ENCODE measurements at places on chromosomes 5 and 9.

GRCh38 chr5:180059326-180059725 is 12.2 kb downstream of the RNF130 start:
- no peak for DNase-seq

- no peak for DNase-seq
Observed at GRCh38 chr9:95425910-95426551, 90.7 kb downstream of the PTCH1 start.

DNA sequence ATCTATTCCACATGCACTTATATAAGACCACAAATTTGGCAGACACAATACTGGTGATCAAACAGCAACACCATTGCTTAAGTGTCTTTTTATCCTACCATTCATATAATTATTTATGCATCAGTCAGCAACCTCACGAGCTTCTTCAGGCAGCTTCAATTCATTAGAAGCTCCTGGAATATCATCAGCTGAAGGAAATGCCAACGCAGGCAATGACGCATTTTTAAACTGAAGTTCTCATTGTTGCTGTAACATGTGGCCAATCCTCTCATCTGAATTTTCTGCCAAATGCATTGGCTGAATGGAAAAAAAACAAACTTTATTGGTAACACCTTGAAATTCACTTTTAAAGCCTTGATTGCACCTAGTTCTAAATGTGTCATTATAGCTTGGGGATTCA is 376.4 kb upstream of the RGMB start:
- no peak for DNase-seq

- no peak for DNase-seq
Observed at GRCh38 chr5:138574744-138575193, 432 bp downstream of the HSPA9 start.

GRCh38 chr5:132065951-132066701 is 5.7 kb downstream of the IL3 start:
- DNase-seq: no peak

GRCh38 chr5:115472271-115473025 is 72.1 kb downstream of the FEM1C start:
- DNase-seq: no peak

DNA sequence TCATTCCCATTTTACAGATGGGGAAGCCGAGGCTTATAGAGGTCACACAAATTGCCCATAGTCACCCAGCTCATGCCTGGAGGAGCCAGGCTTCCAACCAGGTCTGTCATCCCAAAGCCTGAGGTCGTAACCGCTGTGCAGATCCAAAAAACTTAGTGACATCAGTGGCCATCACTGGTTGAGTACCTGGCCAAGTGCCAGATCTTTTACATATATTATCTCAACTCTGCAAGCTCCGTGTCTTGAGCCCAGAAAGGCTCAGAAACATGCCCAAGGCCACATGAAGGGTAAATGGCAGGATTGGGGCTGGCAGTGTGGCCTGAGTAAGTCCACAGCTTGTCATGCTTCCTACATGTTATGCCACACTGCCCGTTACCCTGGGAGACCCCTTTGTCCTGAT is 13.5 kb downstream of the CFAP77 start:
- DNase-seq: no peak

DNA sequence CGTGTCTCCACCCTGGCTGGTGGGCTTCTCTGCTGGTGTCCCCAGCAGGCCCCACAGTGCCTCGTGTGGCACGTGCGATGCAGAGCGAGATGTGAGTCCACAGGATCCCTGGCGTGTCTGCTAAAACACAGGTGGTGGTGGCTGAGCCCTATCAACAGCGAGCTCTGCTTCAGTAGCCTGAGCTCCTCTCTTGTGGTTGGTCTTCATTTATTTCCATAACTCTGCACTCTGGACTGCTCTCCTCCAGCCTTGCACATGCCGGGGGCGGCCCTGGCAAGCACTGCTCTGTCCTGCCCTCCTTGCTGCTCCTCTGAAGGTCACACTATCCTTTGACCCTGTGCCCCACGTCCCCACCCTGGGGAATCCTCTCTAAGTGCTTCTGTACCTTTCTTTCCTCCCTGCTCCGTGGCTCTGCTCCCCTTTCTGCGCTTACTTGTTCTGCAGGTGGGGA is 59.2 kb downstream of the NSUN2 start:
- no peak for DNase-seq

- DNase-seq: peak; percentile 16
Observed at GRCh38 chr5:148482697-148483462, 99.1 kb downstream of the FBXO38 start.

DNA sequence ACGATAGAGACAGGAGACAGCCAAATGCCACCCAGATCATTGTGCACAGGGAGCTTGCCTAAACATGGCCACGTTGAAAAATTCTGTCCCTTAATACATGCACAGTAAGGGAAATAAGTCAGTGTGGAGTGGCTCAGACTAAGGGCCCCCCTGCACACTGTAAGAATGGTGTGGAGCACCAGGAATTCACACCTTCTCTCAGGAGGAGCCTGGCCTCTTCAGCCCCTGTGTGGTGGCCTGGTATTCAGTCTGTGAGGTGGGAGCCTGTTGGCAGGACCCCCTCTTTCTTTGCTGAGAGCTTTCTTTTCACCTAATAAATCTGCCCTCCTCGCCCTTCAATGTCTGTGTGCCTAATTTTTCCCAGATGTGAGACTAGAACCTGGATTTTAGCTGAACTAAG is 66.1 kb upstream of the RASGRF2 start:
- no peak for DNase-seq

- DNase-seq: no peak
Observed at GRCh38 chr5:35626553-35626952, 8.9 kb downstream of the SPEF2 start.

DNA sequence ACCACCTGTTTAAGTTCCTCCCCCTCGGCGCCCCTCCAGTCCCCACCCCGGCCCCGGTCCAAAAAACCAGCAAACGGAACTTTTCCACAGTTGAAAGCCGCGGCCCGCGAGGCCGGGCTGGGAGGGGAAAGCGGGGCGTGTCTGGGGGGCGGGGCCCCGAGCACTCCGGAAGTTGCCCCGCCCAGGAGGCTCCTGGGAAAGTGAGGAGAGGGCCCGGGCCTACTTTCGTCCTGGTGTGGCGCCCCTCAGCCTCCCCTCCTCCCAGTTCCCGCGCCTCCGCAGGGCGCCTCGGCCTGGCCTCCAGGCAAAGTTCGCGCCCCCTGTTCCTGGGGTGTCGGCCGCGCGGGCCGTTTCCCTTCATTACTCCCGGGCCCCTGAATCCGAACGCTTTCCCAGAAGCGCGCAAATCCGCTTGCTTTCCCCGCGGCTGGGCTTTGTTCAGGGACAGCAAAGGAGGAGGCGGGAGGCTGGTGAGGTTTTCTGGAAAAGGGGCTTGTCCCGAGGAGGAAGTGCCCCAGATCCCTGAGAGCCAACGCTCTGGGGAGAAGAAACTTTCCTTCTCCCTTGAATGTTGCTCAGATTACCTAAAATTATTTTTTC is 4.5 kb upstream of the DMRT3 start:
- no peak for DNase-seq

- DNase-seq: no peak
Observed at GRCh38 chr5:175638305-175638704, 19.6 kb upstream of the HRH2 start.

DNA sequence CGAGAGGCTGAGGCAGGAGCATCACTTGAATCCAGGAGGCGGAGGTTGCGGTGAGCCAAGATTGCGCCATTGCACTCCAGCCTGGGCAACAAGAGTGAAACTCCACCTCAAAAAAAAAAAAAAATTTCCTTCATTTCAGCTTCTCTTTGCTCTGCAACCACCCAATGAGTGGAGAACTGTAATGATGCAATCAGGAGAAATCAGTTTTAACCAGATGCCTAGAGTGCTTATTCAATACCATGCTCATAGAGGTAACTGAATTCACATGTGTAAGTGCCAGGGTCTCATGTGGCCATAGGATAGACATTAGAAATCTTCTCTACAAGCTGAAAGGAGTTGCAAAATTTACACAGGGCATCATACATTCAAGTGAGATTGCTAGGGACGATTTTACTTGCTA is 70.6 kb downstream of the HMHB1 start:
- DNase-seq: no peak

GRCh38 chr5:175738602-175739133 is 80.8 kb downstream of the HRH2 start:
- no peak for DNase-seq

DNA sequence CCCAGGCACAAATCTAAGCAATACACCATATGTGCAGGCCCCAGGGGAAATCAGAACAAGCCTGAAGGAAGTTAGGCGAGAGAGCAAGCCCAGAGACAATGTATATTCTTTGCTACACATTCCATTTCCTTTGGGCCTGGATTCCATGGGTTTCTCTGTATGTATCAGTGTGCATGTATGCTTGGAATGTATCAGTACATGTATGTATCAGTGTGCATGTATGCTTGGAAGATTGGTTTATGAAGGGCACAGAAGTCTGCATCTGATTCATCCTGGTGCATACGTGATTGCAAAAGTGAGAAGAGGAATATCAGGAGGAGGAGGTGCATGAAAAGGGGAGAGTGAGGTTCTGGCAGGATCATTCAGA is 232.6 kb upstream of the ANKRD55 start:
- no peak for DNase-seq

DNA sequence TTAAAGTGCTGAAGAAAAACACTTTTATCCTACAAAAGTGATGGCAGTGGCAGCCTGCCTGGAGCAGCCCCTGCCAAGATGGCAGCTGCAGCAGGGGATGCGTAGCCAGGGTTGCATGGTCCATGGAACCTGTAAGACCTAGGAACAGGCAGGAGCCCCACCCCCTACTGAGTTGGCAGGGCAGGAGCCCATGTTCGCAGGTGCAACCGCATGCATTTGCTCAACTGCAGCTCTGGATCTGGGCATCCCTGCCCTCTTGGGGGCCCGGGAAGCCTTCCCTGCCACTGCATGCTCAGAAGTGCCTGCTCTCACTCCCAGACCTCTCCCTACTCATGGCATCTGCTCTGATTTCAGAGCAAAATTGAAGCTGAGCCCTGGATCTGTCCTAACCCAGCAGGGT is 779.6 kb downstream of the CDH18 start:
- DNase-seq: no peak

DNA sequence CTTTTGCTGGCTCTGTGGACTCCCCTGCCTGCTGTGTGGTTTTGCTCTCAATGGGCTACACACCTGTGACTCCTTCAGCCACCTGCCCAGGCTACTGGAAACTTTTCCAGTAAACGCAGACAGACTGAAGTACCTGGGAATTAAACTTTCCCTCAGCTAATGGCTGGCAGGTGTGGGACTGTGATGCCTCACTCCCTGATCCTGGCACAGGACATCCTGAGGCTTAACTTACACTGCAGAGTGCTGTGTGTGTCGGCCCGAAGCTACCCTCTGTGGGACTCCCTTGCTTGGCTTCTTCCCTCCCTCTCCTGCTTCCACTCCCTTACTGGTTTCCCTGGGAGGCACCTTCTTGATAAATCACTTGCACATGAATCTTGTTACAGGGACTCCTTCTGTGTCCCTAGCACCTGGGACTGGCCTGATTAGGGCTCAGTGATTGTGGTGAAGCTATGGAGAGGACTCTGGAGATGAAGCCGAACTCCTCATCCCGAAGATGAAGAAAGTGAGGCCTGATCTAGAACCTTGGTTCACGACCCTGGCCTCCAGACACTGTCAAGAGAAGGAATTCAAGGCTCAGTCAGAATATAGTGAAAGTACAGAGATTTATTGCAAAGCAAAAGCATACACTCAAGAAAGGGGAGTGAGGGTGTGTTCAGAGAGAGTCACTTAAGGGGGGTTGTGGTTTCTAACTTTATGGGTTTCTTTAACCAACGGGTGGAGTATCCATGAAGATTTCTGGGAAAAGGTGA is 113.4 kb upstream of the ALDH1B1 start:
- DNase-seq: no peak

- no peak for DNase-seq
Observed at GRCh38 chr9:27591093-27591492, 17.8 kb upstream of the C9orf72 start.

DNA sequence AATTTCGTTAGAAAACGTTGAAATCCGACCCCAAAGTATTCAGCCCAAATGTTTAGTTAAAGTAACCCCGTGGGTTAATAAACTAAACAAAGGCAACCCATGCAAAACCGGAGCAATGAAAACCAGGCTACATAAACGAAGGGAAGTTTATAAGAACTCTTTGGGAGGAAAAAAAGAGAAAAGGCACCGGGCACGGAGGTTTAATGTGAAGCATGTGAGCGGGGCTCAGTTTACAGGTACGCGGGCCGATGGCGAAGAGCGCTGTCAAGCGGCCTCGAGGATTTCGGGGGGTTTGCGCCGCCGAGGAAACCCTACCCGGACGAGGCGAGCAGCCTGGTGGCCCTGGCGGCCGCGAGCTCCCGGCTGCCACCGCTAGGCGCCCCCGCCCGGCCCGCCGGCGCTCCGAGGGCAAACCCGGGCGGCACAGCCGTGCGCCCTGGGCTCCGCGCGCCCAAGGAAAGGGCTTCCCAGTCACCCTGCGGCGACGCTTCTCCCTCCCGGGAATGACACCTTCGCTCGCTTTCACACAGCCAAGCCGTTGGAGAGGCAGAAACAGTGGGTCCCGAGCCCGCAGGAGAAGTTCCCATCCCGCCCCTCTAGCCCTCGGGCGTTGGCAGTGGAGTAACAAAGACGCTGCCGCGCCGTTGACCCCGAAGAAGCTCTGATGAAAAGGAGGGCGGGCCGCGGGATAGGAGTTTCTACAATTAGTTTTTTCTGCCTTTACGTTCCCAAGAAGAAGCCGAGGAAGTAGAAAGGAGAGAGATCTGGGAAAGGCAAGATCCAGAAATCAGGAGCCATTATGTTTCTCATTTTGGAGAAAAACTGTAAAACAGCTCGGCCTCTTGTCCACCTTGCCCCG is 126.0 kb downstream of the TMEM174 start:
- DNase-seq: no peak

GRCh38 chr5:176583076-176583475 is 26.9 kb downstream of the GPRIN1 start:
- no peak for DNase-seq

- no peak for DNase-seq
Observed at GRCh38 chr9:34363619-34364351, 12.9 kb downstream of the MYORG start.

GRCh38 chr9:71795097-71795813 is 26.9 kb upstream of the CEMIP2 start:
- DNase-seq: peak; percentile 15

Data from GM12891 (cell line).